DMS79 treated with DMSO at 0.1 percent for 48 hours (cell line): ENCODE measurements at places on chromosomes 6 and 20.

DNA sequence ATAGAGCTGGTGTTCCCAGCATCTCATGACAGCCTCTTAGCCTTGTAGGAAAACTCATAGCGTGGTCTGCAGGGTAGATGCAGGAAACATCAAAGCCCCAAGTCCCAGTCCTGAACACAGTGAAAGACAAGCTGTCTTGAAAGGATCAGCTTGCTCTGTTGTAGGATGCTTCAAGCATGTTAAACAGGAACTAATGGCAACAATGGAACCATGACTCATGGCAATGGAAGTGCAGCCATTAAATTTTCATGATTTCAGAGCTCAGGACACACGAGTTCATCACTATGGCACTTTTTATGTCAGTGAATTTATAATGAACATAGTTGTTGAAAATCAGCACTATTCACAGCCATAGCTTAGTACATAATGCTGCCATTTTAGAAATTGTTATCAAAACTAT, 367.7 kb downstream of the KIF16B start:
- no peak for DNase-seq

DNA sequence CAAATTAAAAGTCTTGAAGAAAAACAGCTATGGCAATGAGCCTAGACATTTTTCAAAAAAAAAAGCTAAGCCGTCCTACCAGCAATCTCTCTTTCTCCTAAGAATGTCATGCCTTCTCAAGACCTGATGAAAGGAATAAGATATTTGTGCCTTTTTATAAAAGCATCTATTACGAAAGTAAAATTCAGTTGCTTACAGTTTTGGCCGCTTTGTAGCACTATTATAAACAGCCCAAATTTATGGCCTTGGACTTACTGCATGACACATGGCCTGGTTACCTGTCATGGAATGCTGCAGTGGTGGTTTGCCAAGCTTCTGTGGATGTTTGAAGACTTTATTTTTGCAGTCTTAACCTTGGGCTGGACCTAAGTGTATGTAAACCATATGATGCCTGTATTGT, 22.2 kb upstream of the VAPB start:
- DNase-seq: no peak

GRCh38 chr6:124069230-124069950, 265.7 kb downstream of the NKAIN2 start:
- DNase-seq: no peak

DNA sequence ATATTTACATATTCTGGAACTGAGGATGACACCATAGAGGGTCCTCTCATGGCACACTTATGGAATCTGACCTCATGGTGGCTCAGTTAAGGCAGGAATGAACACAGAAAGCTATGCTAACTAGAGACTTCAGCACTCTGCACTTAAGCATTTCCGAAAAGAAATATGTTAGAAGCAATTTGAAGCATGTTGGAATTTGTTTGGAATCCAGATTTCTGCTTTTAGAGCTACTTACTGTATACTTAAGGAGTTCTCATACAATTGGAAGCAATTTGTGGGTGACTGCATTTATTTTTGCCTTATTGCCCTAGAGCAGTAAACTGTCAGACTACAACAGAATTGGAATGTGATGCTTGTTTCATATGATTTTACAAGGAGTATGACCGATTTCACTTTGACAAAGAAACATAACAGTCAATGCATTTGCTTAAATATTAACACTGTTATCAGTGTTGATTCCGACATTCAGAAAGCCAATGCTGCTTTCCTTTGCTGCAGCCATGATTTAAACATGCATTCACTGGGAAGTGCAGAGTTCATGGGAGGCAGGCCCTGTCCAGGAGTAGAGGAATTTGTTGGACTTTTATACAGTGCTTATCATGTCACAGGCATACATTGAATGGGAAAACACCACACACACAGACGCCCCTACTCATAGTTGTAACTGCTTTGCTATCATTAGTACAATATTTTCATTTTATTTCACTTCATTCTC, 244.4 kb downstream of the SAMD5 start:
- no peak for DNase-seq

DNA sequence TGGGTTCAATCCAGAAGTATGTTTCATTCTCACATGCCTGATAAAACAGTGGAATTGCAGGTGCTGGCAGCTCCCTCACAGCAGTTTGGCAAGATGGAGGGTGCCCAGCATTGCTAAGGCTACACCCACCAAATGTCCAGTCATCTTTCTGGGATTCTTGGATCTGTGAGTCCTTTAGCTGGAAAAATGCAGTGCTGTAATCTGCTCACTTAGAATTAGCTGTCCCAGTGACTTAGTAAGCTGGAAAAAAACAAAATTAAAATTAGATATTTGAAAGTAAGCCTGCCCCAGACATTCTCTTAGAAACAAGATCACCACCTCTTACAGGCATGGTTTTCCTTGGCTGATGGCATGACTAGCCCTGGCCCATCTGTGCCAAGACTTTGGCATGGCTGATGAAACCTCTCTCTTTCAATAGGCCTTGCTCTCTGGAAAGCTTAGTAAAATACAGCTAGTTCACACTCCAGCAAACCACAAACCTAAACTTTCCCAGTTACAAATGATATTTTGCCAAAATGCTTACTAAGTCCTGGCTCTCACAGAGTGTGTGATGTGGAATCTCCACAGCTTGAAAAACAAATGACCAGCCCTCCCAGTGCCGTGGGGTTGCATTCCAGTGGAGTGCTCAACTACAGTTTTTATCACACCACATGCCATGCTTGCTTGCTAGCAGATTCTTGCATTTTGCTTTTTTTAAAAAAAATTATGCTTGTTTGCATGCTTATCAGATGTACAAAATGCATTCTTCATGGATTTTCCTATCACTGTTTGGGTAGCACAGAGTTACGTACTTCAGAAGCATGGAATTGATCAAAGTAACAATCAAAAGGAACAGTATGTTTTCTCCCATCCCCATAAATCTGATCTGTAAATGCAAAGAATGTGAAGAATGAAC, 261.5 kb downstream of the EYA4 start:
- DNase-seq: no peak

DNA sequence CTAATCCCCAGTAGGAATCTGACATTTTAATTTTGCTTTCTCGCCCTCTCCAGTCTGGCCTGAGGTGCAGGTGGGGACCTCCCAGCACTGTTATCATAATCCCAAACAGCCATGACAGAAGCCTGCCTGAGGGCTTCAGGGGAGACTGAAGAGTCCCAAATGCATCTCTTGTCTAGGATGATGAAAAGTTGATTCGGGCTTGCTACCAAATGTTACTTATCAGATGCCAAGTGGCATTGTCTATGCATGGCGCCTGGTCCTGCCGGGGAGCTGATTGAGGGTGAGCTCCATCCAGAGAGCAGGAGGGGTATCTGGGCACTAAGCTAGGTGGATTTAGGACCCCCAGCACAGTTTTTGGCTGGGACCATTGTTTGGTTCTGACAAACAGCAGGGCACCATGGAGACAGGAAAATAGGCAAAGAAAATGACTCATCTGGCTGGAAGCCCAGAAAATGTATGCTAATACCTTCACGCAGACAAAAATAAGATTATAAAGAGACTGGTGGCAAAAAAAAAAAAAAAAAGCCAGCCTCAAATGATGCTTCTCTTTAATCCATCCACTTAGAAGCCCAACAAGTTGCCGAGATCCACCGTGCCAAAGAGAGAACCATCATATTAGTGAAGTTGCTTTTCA, 513.7 kb upstream of the SULF2 start:
- peak; percentile 87 for DNase-seq

GRCh38 chr6:150929416-150929815, 63.9 kb downstream of the MTHFD1L start:
- no peak for DNase-seq
